ENCODE measurements at places on chromosomes 16 and 17. TPM values are rescaled to one million over a fixed set of nuclear protein-coding genes. Genes with fewer than 3 reads are reported as not detected.

Gene CRYBA1
- not detected for total RNA-seq

Gene TNP2
- total RNA-seq: not detected

Gene GPR139
- total RNA-seq: not detected

Gene PRR35
- total RNA-seq: not detected

Gene ABR
- total RNA-seq: 91.9 TPM

Gene SLC6A4
- total RNA-seq: not detected

Gene TK1
- 69.2 TPM for total RNA-seq

Gene PHLPP2
- 9.7 TPM for total RNA-seq

Gene SMIM5
- total RNA-seq: under 0.01 TPM

Gene RNF167
- 13.6 TPM for total RNA-seq

Gene C16orf96
- under 0.01 TPM for total RNA-seq

Gene TNK1
- total RNA-seq: 0.66 TPM

Gene STX8
- 120 TPM for total RNA-seq

Gene KRT28
- not detected for total RNA-seq

Gene CORO1A
- total RNA-seq: 0.26 TPM

Gene SCGB1C2
- total RNA-seq: not detected

Gene TRPV3
- total RNA-seq: 0.77 TPM

Gene COG1
- 12.6 TPM for total RNA-seq
